ENCODE measurements at places on chromosomes 2 and 18. TPM values are rescaled to one million over a fixed set of nuclear protein-coding genes. Genes with fewer than 3 reads are reported as not detected.

NOL4 gene
- total RNA-seq, result 36.7 TPM

DNA sequence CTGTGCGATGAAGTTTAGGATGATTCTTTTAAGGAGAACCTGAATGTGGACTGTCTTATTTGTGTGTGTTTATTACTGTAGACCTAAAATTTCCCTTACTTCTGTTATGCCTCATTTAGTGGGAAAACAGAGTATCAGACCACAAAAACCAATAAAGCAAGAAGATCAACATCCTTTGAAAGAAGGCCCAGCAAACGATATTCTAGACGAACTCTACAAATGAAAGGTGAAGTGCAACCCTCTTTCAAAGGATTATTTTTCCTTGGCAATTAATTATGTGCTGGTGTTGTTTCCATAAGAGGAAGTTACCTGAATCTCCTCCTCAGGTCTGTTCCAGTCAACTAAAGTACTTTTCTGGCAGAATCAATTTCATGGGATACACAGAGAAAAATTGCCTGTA lies 78.6 kb downstream of the EPB41L5 start:
- DNase-seq, result no peak

CAPN14 gene
- 0.13 TPM for total RNA-seq

GRCh38 chr18:47501946-47502345 lies 250.5 kb upstream of the SKOR2 start:
- DNase-seq, result no peak

APLF gene
- total RNA-seq, result 5.5 TPM
